ENCODE measurements at places on chromosomes 2 and 18. TPM values are rescaled to one million over a fixed set of nuclear protein-coding genes. Genes with fewer than 3 reads are reported as not detected.

GRCh38 chr2:65530547-65531320, 98.3 kb upstream of the SPRED2 start:
- no peak for DNase-seq
- no peak overlapping the region for H3K27ac ChIP-seq
- no peaks in the 10 kb centered on the region for H3K36me3 ChIP-seq
- no peak overlapping the region for H3K4me3 ChIP-seq
- H3K27me3 ChIP-seq: no peaks in the 10 kb centered on the region
- no peaks in the 10 kb centered on the region for H3K4me1 ChIP-seq

The MAP2 gene
- 3.2 TPM for total RNA-seq

DNA sequence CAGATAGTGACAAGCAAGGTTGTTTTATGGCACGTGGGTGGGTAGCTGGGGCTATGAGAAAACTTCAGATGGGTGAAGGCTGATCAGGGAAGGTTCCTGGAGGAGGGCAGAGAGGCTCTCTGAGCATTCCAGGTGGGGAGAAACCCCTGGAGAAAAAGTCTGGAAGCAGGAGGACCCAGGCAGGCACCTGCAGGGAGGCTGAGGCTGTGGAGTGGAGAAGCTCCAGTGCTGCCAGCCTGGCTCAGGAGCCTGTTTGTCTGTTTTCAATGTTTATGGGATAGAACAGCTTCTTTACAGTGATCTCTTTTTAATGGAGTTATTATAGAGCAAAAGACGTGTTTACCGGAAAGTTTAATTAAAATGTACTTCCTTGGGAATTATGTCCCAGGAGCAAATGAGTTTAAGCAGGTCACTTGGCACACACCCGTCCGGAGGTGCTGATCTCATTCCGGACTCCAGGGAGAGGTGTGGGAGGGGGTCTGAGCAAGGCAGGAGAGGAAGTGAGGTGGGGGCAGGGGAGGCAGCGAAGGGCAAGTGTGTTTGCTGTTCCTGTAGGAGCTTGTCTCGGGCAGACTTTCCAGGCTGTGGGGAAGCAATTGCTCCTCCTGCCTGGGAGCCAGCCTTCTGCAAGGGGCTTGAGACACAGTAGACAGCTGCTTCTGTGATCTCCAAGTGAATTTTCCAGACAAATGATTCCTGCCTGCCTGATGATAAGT, 239.5 kb downstream of the MYCN start:
- no peak overlapping the region for H3K4me3 ChIP-seq
- H3K36me3 ChIP-seq: no peaks in the 10 kb centered on the region
- H3K27me3 ChIP-seq: no peaks in the 10 kb centered on the region
- DNase-seq: no peak

GRCh38 chr18:6729247-6730091, at the start of gene ARHGAP28:
TSS of gene ARHGAP28 (plus strand) at chr18:6729716. CDS start at chr18:6729822, 106 bp downstream.
- DNase-seq: peak; percentile 87
- no peaks in the 10 kb centered on the region for H3K36me3 ChIP-seq
- peaks cover 3% of the 10 kb centered on the region for H3K4me1 ChIP-seq
- H3K27me3 ChIP-seq: no peaks in the 10 kb centered on the region
- peak within 1 kb of the TSS; percentile 50 for H3K4me3 ChIP-seq

The TDRD15 gene
- 0.09 TPM for total RNA-seq

GRCh38 chr18:57410749-57411148, 24.4 kb upstream of the ONECUT2 start:
- no peak overlapping the region for H3K27ac ChIP-seq
- no peaks in the 10 kb centered on the region for H3K27me3 ChIP-seq
- no peak overlapping the region for H3K4me3 ChIP-seq

GRCh38 chr2:223232896-223233295, 180.9 kb downstream of the KCNE4 start:
- H3K4me1 ChIP-seq: no peaks in the 10 kb centered on the region
- DNase-seq: no peak
- no peak overlapping the region for H3K4me3 ChIP-seq
- no peaks in the 10 kb centered on the region for H3K27me3 ChIP-seq
- H3K27ac ChIP-seq: no peak overlapping the region
- H3K36me3 ChIP-seq: no peaks in the 10 kb centered on the region

DNA sequence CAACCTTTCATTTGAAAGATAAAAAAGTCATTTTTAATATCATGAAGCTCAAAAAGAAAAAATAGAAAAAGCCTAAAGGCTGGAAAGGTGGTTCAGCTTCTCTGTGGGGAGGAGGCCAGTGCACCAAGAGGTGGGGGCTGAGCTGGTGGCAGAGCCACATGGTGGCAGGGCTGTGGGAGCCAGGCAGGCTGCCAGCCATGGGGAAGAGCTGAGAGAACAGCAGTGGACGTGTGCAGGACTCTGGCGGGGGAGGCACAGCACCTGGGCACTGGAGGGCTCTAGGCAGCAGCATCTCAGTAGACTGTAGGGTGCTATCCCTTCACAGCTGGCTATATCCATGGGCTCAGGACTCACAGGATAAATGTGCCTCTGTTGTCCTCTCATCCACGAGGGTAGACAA, 47.8 kb downstream of the STK25 start:
- peak; percentile 40 for DNase-seq
- H3K27ac ChIP-seq: no peak overlapping the region
- H3K4me3 ChIP-seq: no peak overlapping the region
- no peaks in the 10 kb centered on the region for H3K27me3 ChIP-seq
- H3K4me1 ChIP-seq: no peaks in the 10 kb centered on the region

The CCDC121 gene
- 4.5 TPM for total RNA-seq

All from spleen (tissue), 13 donors.